ENCODE measurements at places on chromosomes 4 and X.

DNA sequence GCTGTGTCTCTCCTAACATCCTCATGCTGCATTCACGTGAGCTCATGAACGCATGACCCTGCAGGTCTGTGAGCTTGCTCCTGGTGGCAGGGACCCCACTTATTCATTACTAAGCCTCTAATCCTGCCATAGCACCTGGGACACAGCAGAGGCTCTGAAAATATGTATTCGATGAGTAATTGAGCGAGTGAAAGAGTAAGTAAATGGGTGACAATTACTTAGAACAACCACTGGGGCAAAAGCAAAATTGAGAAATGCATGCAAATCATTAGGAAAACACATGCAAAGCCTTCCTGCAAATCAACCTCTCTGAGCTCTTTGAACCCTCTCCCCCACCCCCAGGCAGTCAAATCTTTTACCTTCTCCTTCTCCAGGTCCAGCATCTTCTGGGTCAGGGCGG is 23.6 kb upstream of the C4orf50 start:
- DNase-seq = no peak

DNA sequence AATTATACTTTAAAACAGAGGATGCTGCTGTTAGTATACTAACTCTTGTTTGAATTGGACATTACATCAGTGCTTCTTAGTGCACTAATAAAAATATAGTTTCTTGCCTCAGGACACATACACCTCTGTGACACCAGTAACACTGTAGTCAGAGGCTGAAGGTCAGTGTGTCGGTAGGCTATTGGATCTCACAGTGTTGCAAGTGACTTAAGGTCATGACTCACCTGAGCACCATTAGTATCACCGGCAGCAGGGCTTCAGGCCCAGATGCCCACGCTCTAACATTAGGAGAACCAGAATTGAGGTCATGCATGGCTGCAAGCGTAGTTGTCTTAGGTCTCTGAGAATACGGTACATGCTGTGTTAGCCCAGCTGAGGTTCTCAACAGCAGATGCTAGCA is 15.2 kb downstream of the ETDC start:
- DNase-seq = no peak

GRCh38 chr4:153785910-153786721 is 2.8 kb downstream of the SFRP2 start:
- peak; percentile 68 for DNase-seq

- DNase-seq = no peak
Measured at GRCh38 chr4:153471698-153472093, 5.5 kb downstream of the TMEM131L start.

DNA sequence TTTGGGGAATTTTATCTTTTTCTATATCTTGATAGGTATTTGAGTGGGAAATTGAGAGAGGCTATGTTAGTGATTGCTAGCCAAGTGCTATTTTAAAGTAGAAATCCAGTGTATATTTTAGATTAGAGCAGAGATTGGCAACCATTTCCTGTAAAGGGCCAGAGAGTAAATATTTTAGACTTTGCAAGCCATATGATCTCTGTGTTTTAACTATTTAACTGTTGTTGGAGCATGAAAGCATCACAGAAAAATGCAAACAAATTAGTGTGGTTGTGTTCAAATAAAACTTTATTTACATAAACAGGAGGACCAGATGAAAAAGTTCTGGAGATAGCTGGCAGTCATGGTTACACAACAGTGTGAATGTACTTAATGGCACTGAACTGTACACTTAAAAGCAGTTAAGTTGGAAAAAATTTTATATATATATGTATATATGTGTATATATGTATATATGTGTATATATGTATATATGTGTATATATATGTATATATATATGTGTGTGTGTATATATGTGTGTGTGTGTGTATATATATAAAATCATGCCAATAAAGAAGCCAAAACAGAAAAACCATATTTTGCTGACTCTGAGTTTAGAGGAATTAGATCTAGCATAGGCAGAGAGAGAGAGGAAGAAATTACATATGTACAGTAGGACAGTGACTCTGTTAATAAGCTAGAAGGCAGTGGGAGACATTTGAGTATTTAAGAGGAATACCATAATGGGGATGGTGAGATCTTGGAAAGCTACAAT is 83.4 kb downstream of the TMEM164 start:
- peak; percentile 61 for DNase-seq

GRCh38 chr4:142416711-142417275 is 429.3 kb downstream of the INPP4B start:
- DNase-seq = peak; percentile 56

DNA sequence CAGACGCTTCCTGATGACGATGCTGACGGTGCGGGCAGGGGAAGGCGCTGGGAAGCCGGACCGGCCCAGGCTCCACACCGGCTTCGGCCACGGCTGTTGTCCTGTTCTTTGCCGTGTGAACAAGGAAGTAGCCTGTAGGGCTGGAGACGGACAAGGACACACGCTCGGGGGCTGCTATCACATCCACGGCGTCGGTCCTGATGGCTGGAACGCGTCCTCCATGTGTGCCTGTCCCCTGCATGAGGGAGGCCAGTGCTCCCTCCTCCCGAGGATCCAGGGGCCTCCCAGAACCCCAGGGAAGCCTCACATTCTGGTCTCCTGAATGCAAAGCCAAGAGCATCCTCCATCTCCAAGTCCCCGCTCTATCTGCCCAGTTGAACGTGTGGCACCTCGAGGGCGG is 53.8 kb downstream of the ACOX3 start:
- DNase-seq = no peak

GRCh38 chr4:87677731-87678130 is 27.7 kb downstream of the DMP1 start:
- peak; percentile 26 for DNase-seq

DNA sequence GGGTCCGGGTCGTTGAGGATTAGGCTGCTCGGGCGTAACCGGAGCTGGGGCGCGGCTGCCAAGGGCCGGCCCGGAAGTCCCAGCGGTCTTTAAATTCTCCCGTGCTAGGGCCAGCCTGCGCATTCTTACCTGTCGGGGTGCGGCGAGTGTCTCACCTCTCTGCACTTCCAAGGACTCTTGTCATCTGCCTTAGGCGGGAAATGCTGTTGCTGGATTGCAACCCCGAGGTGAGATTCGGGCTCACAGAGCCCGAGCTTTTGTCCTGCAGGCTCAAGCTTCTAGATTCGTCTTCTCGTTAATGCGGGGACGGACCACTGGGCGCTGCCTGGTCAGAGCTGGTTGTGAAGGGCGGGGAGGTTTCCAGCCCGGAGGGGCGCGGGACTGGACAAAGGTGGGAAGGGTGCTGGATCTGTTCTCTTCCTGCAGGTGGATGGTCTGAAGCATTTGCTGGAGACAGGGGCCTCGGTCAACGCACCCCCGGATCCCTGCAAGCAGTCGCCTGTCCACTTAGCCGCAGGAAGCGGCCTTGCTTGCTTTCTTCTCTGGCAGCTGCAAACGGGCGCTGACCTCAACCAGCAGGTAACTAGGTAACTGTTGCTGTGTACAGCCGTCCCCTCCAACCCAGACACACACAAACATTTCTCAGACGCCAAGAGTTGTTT is at the start of gene ANKRD37:
ANKRD37 (plus strand) TSS at position 118 of the 662 bp plus-strand sequence; CDS start at position 201, 83 bp downstream.
- peak; percentile 78 for DNase-seq

DNA sequence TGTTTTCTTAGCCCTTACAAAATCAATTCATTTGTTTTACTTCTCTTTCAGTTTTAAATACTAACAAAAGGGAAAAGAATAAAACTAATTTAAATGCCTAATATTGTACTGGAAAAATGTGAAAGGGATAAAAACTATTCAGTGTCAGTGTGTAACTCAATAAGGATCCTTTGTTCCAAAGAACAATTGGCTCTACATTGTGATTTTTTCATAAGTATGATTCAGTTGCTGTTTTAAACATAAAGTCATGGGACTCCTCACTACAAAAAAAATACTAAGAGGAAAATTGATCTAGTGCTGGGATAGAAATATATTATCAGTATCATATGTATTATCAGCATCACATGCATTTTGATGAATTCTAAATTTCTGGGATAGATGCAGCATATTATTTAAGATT is 199.4 kb upstream of the TRAM1L1 start:
- no peak for DNase-seq

- no peak for DNase-seq
Measured at GRCh38 chrX:1487401-1487800, 34.7 kb upstream of the ASMTL start.

GRCh38 chr4:150261571-150261970 is 183.3 kb downstream of the DCLK2 start:
- DNase-seq = no peak

- peak; percentile 10 for DNase-seq
Measured at GRCh38 chrX:12819222-12819621, 28.0 kb downstream of the PRPS2 start.

GRCh38 chr4:134936014-134936413 is 734.4 kb upstream of the PABPC4L start:
- no peak for DNase-seq

- no peak for DNase-seq
Measured at GRCh38 chr4:3426465-3427133, 15.2 kb upstream of the HGFAC start.

DNA sequence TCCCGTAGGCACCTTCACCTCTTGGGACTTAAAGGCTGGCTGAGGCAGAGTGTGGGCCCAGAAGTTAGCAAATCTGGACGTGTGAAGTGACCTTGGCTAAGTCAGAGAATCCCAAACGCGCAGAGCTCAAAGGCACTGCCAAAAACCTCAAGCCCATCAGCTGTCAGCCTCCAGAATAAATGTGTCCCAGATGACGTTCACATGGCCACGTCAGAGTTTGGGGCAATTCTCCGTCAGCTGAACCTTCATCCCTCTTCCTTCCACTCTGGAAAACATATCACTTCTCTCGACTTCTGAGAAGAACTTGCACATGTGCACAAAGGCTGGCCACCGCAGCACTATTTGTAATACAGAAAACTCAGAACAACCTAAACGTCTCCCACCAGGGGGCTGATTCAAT is 35.7 kb upstream of the APLN start:
- DNase-seq = no peak

DNA sequence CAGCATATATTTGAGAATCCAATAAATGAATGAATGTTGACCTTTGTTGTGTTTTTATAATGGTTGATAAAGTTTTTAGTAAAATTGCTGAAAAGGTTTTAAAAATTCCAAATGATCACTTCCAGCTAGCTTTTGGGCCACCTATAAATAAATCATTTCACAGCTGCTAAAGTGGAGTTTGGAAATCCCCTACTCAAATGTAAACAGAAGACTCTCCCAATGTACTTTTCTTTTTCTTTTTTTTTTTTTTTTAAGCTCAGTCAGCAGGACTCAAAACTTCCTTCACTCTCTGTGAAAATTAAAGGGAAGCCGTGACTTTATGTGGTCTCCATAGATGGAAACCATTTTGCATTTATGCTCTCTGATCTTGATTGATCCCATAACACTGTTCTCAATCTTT is 45.2 kb downstream of the CXCL13 start:
- peak; percentile 28 for DNase-seq

- no peak for DNase-seq
Measured at GRCh38 chr4:76639288-76639687, 204.3 kb downstream of the SHROOM3 start.

DNA sequence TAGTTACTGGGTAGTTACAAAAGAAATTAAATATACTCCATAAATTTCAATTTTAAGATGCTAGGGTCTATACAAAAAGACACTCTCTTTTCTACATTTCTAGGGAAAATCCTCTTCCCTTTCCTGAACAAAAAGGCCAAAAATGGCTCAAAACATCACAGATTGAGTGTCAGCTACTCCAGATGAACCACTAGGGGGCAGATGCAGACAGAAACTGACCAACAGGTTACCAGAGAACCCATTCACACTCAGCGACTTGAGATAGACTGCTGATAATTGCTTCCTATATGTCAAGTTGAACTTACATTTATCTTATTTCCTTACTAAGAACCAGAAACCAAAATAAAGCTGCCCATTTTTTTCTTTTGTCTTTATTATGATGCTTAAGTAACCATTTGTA is 83.4 kb upstream of the MID1IP1 start:
- DNase-seq = peak; percentile 39

GRCh38 chr4:85751866-85752265 is 276.9 kb downstream of the ARHGAP24 start:
- DNase-seq = no peak

DNA sequence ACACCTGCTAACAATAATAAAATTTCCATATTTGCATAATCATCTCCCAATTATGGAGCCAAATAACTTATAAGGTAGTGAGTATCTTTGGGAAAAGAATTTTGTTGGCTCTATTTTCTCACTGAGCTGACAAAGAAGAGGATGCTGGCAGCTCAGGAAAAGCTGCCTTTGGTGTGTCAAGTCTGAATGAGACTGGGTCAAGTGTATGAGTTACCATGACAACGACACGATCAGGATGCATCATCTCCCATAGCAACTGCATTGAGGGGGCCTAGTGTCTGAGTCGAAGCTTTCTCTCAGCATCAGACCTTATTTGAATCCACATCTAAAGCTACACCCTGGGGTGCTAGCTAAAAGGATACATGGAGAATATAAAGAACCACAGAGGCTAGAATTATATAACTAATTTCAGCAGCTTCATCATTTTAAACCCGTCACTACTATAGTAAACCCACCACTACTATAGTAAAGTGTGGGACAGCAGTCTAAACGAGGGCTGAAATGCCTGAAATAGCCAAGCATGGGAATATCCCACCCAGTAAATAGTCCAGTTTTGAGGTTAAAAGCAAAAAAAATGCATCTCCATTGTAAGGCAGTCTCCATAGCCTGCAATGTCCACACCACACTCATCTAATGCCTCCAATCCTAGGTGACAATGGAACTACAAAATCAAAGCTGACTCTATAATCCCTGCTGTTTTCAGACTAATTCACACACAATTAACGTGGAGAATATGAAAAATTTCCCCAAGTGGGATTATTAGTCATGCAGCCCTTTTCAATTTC is 16.0 kb downstream of the GSPT2 start:
- no peak for DNase-seq

DNA sequence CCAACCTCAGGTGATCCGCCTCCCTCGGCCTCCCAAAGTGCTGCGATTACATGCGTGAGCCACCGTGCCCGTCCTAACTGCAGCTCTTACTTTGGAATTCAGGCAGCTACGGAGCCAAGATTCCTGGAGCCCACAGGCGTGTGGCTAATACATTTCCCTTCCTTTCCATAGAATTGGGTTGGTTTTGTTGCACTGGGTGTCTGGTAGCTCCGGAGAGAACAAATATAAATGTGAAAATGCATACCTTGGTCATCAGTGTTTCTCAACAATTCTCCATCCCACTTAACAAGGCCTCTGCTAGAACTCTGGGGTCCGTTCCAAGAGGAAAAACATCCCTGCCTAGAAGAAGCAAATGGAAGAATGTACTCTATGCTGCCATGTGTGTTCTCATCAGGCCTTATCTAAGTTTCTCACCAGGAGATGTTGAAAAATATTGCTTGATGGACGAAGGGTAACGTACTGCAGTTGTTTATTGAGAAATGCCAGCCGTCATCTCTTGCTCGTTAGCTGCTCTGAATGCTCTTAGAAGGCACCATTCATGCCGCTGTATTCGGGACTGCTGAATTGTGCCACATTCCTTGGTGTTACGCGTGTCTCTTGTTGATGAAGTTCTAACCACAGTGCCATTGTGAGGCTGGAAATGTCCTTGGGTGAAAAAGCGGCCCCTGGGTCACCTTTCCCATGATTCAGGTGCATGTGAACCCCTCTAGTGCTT is 50.5 kb upstream of the CD99 start:
- DNase-seq = peak; percentile 58

DNA sequence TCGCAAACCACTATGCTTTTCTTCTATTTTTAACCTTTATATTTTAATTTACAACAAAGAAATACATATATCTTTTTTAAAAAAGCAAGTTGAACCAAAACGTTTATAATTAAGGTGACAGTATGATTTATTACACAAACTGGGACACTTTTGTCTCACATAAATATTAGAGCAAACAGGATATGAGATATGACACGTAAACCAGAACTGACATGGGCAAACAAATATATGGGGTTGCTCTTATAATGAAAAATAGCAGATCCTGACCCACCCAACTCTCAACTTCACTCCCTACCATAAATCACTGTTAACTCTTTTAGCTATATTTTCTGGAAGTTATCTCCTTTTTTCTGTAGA is 177.0 kb upstream of the EDNRA start:
- DNase-seq = no peak
